ENCODE measurements at places on chromosomes 2 and 18.
A peak's percentile ranks its signal among the peaks of the same experiment; 100 is the strongest.

GRCh38 chr2:125185691-125186270, 1160.7 kb downstream of the CNTNAP5 start:
- no peak for DNase-seq

GRCh38 chr2:64857581-64858471, 131.4 kb upstream of the SLC1A4 start:
- DNase-seq, result peak; percentile 88

GRCh38 chr2:238996331-238997136, 148.6 kb downstream of the TWIST2 start:
- no peak for DNase-seq

GRCh38 chr2:26128176-26128575, 44.7 kb upstream of the GAREM2 start:
- DNase-seq, result no peak

GRCh38 chr18:51192026-51192425, 5.5 kb downstream of the MEX3C start:
- DNase-seq, result no peak
